Osteoblast (primary cell): ENCODE measurements at places on chromosomes 5 and 9. TPM values are rescaled to one million over a fixed set of nuclear protein-coding genes. Genes with fewer than 3 reads are reported as not detected.

The PCDH12 gene
- total RNA-seq: under 0.01 TPM in 1 of 2 replicates, not detected in the other

The HTR4 gene
- not detected in 2 replicates for total RNA-seq

The ZFP2 gene
- 1.2 and 1.4 TPM in 2 replicates for total RNA-seq

The ST8SIA4 gene
- total RNA-seq: 1.4 and 1.8 TPM in 2 replicates

The LAMC3 gene
- total RNA-seq: under 0.01 TPM in 1 of 2 replicates, not detected in the other

The SH3RF2 gene
- 2.9 and 4.0 TPM in 2 replicates for total RNA-seq

The CCDC180 gene
- 4.7 and 6.2 TPM in 2 replicates for total RNA-seq

The PHYHD1 gene
- 7.6 and 8.0 TPM in 2 replicates for total RNA-seq

The EDIL3 gene
- 366 and 406 TPM in 2 replicates for total RNA-seq

The TMEM174 gene
- not detected in 2 replicates for total RNA-seq

The IRX2 gene
- total RNA-seq: 5.3 and 7.2 TPM in 2 replicates

- DNase-seq: peak; percentile 84
These were observed 12.4 kb upstream of the AKNA start for GRCh38 chr9:114400219-114400618.

DNA sequence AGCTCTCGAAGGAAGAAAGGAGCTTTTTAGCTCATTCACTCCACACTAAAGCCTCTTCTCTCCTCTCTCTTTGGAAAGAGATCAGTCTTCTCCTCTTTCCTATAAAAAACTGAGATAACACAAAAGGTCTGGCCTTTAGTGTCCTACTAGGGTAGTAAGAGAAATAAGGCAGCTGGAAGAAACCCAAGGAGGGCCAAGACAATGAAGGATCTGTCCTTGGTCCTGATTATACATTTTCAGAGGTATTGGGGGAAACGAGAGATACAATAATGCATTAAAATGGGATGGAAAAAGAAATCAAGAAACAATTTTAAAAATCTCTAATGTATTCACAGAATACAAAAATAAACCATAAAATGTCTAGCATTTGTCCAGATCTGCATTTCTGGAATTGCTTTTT, 184.0 kb downstream of the SLF1 start:
- DNase-seq: no peak

- DNase-seq: peak; percentile 42
These were observed 107.2 kb downstream of the UBE2R2 start for GRCh38 chr9:33923998-33924701.

DNA sequence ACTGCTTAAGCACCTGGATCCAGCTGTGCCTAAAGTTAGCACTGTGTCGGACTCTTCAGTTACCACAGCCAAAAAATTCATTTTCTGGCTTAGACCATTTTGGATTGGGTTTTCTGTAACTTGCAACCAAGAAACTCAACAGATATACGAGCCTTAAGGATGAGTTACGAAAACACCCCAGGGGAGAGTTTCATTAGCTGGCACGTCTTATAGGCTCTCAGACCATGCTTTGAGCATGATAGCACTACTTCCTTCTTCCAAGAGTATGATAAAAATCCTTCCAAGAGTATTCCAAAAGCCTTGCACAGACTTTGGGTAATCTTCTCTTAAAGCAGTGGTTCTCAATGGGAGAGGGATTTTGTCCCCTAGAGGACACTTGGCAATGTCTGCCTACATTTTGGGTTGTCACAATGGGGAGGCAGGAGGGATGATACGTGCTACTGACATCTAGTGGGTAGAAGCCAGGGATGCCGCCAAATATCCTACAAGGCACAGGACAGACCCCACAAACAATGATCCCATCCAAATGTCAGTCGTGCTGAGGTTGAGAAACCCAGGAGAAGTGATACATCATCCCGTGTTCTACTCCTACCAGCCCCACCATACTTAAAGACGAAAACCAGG, 64.8 kb downstream of the SMIM23 start:
- peak; percentile 62 for DNase-seq

DNA sequence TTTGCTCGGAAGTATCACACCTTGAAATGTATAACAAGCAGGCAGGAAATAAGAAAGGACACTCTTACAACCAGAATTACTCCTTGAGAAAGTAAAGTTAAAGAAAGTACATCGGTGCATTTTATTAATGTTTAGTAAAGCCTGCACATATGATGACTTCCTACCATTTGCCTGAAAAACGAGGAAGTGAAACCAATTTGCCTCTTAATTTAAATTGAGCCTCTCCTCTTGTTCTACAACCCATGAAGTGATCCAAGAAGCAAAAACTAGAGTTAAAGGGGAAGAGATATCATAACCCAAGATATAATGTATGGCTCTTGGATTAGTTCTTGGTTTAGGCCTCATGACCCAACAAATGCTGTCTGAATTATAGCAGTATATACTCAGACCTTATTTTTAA, 95.6 kb downstream of the GNAQ start:
- no peak for DNase-seq

- DNase-seq: no peak
These were observed 175.1 kb downstream of the ACER2 start for GRCh38 chr9:19583890-19584289.

DNA sequence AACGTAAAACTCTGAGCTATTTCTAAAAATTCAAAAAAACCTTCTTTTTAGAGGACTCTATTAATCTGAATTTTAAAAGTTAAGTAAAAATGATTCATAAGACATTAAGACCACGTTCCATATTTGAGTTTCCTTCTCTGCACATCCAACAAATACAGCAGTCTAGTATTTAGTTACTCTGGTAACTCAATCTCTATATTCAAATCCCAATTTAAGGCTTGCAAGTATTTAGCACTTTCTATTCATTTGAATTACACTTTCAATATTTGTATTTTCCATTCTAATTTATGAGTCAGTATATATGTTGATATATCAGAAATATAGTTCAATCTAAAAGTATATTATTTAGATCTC, 17.7 kb downstream of the RFX3 start:
- DNase-seq: no peak

GRCh38 chr9:5817862-5818261, 15.1 kb downstream of the ERMP1 start:
- no peak for DNase-seq

- no peak for DNase-seq
These were observed 140.0 kb downstream of the SIL1 start for GRCh38 chr5:139058121-139058520.
